ENCODE measurements at places on chromosomes 5 and 9.

GRCh38 chr5:102596951-102597350 is 98.2 kb upstream of the SLCO6A1 start:
- no peak for DNase-seq

GRCh38 chr5:120630550-120630949 is 166.4 kb downstream of the PRR16 start:
- no peak for DNase-seq

DNA sequence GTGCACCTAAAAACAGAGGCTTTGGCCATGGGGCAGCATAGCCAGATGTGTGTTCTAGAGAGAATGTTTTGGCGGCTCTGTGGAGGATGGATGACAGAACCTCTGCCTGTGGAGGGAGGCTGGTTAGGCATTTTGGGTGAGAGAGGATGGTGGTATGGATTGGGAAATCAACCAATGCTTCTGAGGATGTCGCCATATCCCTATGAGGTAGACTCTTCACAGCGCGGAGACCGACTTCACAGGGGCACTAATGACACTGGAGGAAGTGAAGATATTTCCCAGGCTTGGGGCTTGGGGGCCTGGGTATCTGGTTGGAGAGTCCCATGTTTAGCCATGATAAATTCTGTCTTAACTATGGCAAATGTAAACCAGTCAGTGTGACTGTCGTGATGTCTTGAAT is 140.6 kb upstream of the KLF4 start:
- no peak for DNase-seq

DNA sequence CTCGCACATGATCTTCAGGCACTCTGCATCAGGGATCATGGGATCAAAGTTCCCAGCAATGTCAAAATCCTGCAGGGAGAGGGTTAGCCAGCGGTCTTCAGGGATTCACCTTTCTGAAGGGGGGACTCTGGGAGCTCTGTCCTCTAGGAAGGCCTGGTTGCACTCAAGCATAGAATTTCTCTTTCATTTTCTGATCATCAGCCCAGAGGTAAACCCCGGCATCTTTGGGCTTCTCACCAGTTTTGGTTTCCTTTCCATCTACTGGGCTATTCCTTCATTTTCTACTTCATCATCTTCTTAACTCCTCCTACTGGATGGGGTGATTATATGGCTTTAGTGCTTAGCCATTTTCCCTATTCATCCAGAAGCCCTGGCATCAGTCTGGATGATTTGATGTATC is 4.6 kb upstream of the DND1 start:
- DNase-seq: no peak

DNA sequence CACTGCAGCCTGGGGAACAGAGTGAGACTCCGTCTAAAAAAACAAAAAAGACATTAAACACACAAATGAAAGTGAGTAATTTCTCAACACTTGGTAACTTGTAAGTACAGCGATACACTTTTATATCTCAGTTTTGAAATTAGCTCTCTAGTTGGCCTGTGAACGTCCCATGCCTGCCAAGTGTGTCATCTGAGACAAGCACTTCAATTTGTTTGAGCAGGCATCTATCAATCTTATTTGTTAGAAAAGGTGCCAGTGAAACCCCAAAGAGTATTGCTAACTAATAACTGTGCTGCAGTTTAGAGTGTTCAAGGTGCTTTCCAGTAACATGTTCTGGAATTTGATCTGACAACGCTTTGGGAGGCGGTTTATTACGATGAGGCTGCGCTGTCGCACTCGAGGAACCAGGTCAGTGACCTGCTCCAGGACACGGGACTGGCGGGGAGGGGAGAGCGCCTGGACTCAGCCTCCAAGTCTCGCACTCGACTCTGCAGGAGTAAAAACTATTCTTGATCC is 1.1 kb upstream of the SPIN1 start:
- no peak for DNase-seq

DNA sequence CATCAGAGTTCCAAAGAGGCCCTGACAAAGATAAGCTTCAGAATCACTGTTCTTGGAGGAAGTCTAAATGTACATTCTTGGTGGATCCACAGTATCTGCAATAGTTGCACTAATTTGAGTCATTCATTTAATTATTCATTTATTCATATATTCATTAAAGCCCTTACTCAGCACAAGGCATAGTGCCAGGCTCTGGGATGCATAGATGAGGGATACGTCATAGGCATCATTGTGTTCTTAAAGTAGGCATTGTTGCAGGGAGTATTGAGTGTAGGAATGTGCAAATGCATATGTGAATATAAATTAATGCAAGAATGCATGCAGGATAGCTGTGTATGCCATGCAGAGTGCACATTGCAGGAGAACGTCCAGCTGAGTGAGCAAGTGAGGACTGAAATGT is 100.7 kb downstream of the DRD1 start:
- DNase-seq: no peak

- no peak for DNase-seq
Observed at GRCh38 chr9:135123773-135124134, 36.3 kb downstream of the OLFM1 start.

GRCh38 chr9:17402309-17402708 is 176.6 kb upstream of the SH3GL2 start:
- DNase-seq: no peak

DNA sequence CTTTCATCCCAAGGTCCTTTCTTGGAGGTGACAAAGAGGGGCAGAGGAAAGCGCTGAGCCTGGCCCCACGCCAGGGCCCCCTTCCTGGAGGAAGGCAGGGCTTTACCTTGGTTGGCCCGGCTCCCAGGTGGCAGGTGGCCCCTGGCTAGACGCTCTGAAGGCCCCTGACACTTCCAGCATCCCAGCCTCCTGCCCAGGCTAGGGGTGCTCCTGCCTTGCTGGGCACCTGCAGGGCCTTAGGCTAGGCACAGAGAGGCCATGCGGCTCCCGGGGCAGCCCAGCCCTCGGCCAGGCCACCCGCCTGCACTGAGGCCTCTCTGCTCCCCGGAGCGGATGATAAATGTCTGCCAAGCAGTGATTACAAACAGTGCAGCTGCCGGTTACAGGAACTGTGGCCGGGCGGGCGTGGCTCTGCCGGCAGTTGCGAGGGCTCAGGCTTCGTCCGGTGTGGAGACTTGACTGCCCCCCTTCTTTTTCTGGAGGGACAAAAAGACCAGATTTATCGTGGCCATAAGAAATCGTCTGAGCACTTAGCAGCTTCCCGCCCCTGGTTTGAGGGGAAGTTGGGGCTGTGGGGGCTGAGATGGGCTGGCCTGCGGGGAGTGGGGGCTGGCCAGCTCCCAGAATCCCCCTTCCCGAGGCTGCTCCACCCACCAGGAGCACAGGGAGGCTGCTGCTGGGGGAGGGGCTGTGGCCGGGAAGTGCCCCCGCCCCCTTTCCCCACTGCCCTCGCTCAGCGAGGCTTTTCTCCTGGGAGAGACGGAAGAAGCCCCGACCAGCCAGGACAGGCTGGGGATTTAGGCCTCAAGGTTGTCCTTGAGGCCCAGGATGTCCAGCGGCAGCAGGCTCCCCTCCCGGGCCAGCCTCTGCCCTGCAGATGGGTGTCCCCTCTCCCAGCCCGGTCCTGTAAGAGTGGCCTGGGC is 31.6 kb upstream of the UBAC1 start:
- no peak for DNase-seq

DNA sequence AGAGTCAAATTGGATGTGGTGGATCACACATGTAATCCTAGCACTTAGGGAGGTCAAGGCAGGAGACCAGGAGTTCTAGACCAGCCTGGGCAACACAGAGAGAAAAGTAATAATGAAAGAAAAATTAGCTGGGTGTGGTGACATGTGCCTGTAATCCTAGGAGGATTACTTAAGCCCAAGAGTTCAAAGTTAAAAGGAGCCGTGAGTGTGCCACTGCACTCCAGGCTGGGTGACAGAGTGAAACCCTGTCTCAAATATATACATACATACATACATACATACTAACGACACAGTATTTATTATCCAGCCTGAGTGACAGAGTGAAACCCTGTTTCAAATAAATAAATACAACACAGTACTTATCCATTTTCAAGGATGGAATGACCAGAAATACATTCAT is 180.3 kb downstream of the BNC2 start:
- no peak for DNase-seq
